ENCODE measurements at places on chromosomes 16 and 17. TPM values are rescaled to one million over a fixed set of nuclear protein-coding genes. Genes with fewer than 3 reads are reported as not detected.

Gene SLC16A5
- 16.4 TPM for total RNA-seq

Gene ZNF18
- 8.2 TPM for total RNA-seq

Gene ABCC3
- total RNA-seq: 10.6 TPM

DNA sequence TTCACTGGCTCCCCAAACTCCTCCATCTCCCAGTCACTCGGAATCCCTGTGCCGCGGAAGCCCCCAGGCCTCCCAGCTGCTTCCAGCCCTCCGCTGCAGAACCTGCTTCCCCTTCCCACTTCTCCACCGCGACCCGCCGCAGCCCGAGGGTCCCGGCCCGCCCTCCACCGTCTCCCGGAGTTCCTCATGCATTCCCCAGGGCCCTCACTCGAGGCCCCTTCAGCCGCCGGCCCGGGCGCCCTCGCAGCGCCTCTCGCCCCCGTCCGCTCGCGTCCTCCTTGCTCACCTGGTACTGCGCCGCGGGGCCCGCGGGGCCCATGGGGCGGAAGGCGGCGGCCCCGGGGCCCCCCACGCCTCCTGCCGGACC, 329 bp downstream of the SMARCD2 start:
- peak overlapping the region; percentile 94 for H3K27ac ChIP-seq
- no peak for DNase-seq
- peak overlapping the region; percentile 97 for H3K4me3 ChIP-seq
- H3K36me3 ChIP-seq: no peaks in the 10 kb centered on the region
- peaks cover 8% of the 10 kb centered on the region for H3K27me3 ChIP-seq

- H3K4me1 ChIP-seq: peaks cover 55% of the 10 kb centered on the region
- H3K27ac ChIP-seq: peak overlapping the region; percentile 77
- no peaks in the 10 kb centered on the region for H3K36me3 ChIP-seq
These were observed 1.0 kb downstream of the KIFC3 start for GRCh38 chr16:57801098-57801808.

Measured in type B pancreatic cell (in vitro differentiated cells).